Activated naive CD8-positive, alpha-beta T cell treated with anti-CD3 and anti-CD28 coated beads, Interleukin-2, amount 50 U/mL, for 24 hours (primary cell): ENCODE measurements at places on chromosomes 13 and 19.
A peak's percentile ranks its signal among the peaks of the same experiment; 100 is the strongest.

DNA sequence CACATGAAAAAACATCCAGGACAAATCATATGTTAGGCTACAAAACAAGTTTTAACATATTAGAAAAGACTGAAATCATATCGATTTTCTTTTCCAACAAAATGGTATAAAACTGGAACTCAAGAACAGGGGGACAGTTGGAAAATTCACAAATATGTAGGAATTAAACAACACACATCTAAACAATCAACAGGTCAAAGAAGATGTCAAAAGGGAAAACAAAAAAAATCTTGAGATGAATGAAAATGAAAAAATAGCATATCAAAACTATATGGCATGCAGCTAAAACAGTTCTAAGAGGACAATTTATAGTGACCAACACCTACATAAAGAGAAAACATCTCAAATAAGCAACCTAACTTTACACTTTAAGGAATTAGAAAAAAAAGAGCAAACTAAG is 585.3 kb downstream of the UQCRFS1 start:
- DNase-seq, result no peak

DNA sequence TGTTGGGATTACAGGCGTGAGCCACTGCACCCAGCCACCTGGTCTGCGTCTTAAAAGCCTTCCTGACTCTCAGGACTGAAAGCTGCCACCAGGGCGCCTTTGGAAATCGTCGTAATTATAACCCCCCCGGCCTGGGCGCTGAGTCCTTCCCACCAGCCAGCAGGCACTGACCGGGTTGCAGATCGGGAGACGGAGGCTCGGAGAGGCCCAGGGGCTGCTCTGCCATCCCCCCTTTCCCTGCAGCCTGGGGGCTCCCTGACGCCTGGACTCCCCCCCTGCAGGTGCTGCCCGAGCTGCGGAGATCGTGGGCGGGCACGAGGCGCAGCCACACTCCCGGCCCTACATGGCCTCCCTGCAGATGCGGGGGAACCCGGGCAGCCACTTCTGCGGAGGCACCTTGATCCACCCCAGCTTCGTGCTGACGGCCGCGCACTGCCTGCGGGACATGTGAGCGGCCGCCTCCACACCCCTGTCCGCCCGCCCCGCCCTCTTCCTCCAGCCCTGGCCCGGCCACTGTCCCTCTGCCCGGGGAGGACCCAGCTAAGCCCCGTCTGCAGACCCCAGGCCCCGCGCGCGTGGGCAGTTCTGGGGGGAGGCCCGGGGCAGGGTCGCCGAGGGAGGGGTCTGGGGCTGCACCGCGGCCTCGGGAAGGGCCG is 2.5 kb downstream of the PRTN3 start:
- DNase-seq, result no peak

DNA sequence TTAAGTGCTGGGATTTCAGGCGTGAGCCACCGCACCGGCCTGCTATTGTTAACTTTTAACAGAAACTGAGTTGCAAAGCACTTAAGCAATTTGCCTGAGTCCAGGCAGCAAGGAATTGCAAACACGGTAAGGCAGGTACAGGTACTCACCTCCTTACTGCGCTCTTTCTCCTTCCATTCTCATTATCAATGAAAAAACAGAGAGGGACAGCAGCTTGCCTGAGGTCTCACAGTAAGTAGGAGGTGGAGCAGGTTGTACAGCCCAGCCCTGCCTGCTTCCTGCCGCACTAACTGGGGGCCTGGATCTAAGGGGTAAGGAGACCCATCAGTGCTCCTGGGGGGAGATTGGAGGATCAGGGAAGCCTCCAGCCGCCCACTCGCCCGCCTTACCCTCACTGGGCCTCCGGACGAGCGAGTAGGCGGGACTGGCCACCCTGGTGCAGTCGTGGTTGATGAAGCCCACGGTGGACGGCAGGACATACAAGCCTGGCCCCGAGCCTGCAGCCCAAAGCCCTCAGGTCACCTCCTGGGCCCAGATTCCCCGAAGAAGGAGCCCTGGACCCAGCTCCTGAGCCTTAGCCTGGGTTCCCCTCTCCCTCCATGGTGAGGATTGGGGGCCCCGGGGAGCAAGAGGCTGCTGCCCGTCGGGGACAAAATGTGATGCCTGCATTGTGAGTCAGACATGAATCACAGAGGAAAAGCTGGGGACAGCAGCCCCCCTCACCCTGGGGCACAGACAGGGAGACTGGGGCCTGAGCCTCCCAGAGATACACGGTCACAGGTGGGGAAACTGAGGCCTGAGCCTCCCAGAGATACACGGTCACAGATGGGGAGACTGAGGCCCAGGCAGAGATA is 11.4 kb upstream of the SHC2 start:
- no peak for DNase-seq

GRCh38 chr13:48772908-48773307 is 119.2 kb downstream of the CYSLTR2 start:
- no peak for DNase-seq

GRCh38 chr13:112931028-112931934 is 37.7 kb upstream of the MCF2L start:
- DNase-seq, result no peak

GRCh38 chr19:8335343-8336071 is 7.6 kb downstream of the KANK3 start:
- DNase-seq, result peak; percentile 50

DNA sequence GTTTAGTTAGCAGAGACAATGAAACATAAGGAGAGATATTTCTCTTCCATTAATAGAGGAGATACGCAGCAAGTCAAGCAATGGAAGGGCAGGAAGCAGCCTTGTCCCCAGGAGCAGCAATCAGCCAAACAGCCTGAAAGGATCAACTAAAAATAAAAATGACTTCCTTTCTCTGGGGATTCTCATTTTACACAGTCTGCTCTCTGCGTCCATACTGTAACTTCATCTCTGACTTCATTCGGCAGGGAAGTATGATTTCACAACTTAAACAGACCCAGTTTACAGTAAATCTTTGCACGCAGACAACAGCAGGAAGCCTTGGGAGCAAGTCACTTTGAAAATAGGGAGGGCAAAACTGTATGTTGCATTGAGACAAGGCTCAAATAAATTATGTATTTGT is 826.7 kb downstream of the DIAPH3 start:
- no peak for DNase-seq

- DNase-seq, result no peak
Measured at GRCh38 chr13:60009300-60010253, 154.2 kb downstream of the DIAPH3 start.

- DNase-seq, result peak; percentile 93
Measured at GRCh38 chr19:7636691-7637373, at the start of gene STXBP2. TSS of gene STXBP2 (plus strand) at chr19:7637110. CDS start at chr19:7637150, 40 bp downstream.

GRCh38 chr13:93180356-93180969 is 46.1 kb upstream of the GPC6 start:
- no peak for DNase-seq

- no peak for DNase-seq
Measured at GRCh38 chr13:105665284-105665683, 870.2 kb downstream of the EFNB2 start.

- DNase-seq, result no peak
Measured at GRCh38 chr13:29548722-29549121, 46.8 kb downstream of the SLC7A1 start.

- no peak for DNase-seq
Measured at GRCh38 chr13:93690139-93690538, 463.5 kb downstream of the GPC6 start.

- DNase-seq, result no peak
Measured at GRCh38 chr19:50418176-50419021, at the start of gene SPIB. TSS of gene SPIB (plus strand) at chr19:50418938. CDS start at chr19:50418963, 25 bp downstream.

- DNase-seq, result no peak
Measured at GRCh38 chr13:25132751-25133390, 36.9 kb downstream of the PABPC3 start.

DNA sequence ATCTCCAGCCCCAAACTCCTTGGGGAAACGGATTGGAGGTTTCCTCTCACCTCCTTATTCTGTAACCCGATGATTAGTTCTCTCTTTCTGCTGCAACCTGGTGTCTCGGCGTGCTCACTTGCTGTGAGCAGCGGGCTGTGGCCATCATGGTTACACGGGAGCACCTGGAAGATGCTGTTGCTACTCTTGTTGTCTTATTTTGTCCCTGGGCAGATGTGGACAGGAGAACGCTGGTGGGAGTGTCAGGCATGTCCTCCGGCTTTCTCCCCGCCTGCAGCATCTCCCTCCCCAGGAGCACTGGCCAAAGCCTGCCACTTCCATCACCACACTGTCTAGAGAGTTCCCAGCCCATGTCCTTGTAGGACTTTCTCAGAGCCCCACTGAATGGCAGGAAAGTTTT is 211.8 kb upstream of the ZNF536 start:
- DNase-seq, result no peak

DNA sequence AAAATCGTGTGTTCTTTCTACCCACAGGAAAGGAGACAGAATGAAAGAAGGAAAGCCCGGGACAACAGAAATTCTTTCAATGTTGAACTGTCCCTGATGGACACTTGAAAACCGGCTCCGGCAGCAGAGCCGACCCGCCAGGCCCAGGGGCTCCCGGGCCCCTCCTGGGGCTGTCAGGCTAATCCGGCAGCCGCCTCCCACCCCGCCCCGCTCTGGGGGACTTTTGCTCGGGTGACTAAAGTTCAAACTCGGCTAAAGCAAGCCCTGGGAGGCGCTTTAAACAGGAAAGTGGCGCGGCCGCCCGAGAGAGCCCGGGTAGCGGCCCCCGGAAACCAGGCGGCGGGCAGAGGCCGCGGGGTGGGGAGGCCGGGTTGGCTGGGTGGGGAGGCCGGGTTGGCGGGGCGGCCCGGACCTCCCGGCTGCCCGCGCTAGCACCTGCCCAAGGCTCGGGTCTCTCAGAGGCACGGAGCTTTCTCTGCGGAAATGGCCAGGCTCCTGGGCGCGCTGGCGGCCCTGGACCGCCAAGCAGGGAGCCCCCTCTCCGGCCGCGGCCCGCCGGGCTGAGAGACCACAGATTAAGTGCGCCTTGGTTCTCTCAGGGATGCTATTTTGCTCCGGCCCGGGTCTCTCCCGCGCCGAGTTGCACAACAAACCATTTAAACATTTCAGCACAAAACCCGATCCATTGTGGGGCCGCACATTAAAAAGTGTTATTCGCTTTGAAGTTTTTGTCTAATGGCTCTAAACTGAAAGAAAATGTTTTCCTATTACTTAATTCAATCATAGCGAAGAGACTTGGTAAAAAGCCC is 2.6 kb upstream of the GSX1 start:
- DNase-seq, result no peak

DNA sequence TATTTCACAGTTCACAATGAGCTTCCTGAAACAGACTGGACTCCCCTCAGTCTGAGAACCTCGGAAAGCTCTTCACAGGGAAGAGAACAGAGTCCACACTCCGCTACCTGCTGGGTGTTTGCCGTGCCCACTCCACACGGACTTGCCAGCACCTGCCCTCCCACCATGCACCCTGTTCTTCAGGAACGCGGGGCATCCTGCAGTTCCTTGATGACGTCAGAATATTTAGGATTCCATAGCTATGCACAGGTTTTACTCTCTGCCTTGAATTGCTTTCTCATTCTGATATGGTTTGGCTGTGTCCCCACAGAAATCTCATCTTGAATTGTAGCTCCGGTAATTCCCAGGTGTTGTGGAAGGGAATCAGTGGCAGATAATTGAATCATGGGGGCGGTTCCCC is 74.4 kb upstream of the FARP1 start:
- DNase-seq, result no peak

DNA sequence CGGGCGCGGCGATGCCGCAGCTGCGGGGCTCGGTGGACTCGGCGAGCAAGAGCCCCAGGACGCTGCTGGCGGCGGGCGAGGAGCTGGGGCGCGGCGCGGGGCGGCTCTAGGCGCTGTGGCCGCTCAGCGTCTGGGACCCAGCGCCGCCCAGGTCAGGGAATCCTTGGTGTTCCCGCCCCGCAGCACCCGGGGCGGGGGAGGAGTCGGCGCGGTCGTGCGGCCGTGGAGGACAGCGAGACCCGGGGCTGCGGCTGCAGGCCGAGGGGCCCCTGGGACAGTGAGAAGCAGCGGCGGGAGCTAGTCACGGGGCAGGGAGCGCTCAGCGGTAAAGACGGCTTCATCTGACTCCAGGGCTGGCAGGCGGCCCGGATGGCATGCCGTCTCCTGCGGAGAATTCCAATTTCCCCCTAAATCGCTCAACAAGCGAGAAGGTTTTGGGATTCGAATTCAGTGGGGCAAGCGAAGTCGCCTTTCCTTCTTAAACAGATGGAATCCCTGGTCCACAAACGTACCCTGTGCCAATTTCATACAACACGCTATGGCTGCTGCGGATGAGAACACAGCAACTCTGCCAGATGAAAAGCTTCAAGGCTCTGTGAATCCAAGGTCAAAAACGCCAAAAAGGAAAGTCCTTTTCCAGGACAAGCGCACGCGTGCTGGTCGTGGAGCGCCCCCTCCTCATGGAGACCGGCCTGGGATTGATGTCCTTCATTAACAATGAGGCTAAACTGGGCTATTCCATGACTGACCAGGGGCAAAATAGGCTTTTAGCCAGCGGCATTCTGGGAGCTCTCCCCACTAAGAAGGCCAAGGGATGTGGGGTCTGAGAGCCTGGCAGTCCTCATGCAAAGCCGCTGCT is 4.2 kb upstream of the ZSCAN4 start:
- peak; percentile 13 for DNase-seq

- no peak for DNase-seq
Measured at GRCh38 chr13:36031490-36031889, 99.7 kb downstream of the DCLK1 start.

DNA sequence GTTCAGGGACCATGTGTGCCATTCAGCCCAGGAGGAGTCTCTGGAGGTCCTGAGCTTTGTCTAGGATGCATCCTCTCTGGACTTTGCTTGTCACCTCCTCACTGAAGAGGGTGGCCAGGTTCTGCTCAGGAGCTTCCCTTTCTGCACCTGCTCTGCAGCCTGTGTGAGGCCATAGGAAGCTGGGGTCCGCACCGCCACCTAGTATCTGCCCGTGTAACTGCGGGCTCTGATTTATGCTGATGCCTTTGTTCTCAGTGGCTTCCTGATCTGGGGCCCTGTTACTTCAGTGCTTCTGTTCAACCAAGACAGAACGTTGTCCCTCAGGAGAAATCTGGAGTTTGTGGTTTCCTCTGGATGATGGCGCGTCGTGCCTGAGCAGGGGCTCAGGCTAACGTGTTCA is 15.5 kb downstream of the ZNF610 start:
- DNase-seq, result no peak

GRCh38 chr13:32001154-32001768 is 30.3 kb upstream of the FRY start:
- DNase-seq, result no peak
